ENCODE measurements at places on chromosomes 5 and 9.

DNA sequence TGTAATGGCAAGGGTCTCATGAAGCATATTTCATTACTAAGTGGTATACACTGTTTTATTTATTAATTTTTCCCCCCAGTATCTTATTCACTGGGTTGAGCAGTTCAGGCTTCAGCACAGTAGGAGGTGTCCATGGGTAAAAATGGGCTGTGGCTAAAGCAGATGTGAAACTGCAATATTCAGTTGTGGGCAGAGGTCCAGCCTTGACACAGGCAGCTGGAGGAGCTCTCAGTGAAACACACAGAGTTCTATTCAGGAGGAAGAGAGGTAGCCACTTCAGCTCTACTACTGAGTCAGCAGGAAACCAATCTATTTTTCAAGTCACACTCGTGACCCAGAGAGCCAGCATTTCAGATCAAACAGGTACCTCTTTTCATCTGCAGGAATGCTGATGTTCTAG, 418.3 kb downstream of the CDH10 start:
- no peak for DNase-seq

DNA sequence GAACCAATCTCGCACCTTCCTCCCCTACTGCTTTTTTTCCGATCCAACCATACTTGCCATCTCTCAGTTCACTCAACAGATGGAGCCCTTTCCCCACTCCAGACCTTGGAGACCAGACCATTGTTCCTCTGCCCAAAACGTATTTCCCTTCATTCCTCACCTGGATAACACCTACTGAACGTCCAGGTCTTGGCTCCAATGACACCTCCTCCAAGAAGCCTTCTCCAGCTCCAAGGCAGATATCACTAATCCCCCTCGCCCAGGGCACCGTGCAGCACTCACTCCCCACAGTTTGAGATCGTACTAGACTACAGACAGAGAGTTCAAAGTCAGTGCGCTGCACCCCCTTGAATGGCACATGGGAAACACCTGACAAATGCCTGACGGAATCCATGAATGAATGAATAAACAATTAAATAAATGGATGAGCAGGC, 47.1 kb upstream of the AKNA start:
- no peak for DNase-seq

- DNase-seq = no peak
Measured at GRCh38 chr9:78441396-78441795, 144.5 kb downstream of the PSAT1 start.

DNA sequence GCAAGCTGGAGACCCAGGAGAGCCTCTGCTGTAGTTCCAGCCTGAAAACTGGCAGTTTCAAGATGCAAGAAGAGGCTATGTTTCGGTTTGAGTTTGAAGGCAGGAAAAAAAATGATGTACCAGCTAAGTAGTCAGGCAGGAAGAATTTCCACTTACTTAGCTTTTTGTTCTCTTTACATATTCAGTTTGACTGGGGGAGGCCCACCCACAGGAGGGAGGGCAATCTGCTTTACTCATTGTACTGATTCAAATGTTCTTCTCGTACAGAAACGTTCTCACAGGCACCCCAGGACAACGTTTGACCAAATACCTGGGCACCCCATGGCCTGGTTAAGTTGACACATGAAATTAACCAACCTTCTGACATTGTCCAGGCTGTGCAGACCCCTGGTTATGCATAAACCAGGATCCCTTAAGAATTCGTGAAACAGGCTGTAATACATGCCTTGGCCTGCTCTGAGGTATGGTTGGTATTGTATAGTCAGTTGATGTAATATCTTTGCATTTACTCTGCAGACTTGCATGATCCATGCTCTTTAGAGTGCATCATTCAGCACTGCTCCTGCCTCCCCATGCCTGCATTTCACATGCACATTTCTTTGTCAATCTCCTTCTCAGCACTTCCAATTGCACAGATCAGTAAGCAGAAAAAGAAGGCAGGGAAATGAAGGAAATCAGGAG, 687.1 kb downstream of the TAF11L14 start:
- DNase-seq = no peak

DNA sequence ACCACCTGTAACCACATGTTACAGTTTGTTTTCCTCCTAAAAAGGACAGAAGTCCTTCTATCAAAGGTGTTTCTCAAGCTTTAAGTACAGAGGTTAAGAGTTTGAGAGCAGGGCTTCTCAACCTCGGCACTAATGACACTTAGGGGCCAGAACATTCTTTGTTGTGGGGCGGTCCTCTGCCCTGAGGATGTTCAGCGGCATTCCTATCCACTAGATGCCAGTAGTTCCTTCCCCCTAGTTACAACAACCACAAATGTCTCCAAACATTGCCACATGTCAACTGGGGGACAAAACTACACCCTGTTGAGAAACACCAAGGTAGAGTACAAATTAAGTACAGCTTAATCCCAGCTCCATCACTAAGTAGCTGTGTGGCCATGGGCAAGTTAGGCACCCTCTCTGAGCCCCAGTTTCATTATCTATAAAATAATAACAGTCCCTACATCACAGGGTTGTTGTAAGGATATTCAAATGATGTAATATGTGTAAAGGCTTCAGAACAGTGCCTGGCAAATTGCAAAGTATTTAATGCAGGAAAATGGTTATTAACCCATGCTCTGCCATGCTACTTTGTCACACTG, 44.6 kb downstream of the PIP5K1B start:
- DNase-seq = no peak

GRCh38 chr9:127751269-127752054, 16.4 kb upstream of the TOR2A start:
- no peak for DNase-seq

GRCh38 chr5:67620424-67621397, 424.1 kb upstream of the CD180 start:
- DNase-seq = no peak

GRCh38 chr9:136226680-136227407, 18.8 kb downstream of the QSOX2 start:
- no peak for DNase-seq

DNA sequence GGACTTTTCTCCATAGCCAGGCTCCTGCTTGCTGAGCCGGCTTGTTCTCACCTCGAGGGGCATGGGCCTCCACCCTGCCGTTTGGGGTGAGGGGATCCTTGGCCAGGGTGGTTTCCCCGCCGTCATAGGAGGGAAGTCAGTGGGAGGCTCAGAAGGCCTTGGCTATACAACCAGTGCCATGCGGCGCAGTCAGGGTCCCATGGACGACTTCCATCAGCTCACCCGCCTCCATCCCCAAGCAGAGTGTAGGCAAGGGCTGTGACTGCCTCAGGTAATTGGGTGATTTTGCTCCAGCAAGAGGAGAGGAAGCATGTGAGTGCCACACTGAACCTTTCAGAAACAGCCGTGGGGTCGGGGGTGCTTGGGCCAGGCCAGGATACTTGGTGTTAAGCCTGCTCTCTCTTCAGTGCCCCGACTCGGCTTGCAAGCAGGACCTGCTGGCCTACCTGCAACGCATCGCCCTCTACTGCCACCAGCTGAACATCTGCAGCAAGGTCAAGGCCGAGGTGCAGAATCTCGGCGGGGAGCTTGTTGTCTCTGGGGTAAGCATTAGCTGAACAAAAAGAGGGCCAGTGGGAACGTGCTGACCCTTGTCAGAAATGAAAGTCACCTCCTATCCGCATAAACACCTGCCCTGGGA, 57.2 kb upstream of the LRRTM2 start:
- DNase-seq = no peak

DNA sequence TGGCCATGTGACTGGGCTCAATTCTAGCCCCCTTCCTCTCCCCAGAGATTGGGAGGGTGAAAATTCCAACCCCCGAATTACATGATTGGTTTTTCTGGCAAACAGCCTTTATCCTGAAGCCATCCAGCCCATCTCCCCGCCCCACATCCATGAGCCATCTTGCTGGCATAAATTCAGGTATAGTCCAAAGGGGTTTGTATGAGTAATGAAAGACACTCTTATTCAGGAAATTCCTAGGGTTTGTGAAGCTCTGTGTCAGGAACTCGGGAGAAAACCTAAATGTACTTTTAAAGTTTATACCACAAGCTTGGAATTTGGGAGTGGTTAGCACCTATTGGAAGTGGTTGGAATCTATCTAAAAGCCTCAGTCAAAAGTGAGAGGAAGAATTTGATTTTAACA, 80.6 kb upstream of the SIMC1 start:
- DNase-seq = no peak

GRCh38 chr9:130663258-130663976, 977 bp upstream of the PRDM12 start:
- no peak for DNase-seq

DNA sequence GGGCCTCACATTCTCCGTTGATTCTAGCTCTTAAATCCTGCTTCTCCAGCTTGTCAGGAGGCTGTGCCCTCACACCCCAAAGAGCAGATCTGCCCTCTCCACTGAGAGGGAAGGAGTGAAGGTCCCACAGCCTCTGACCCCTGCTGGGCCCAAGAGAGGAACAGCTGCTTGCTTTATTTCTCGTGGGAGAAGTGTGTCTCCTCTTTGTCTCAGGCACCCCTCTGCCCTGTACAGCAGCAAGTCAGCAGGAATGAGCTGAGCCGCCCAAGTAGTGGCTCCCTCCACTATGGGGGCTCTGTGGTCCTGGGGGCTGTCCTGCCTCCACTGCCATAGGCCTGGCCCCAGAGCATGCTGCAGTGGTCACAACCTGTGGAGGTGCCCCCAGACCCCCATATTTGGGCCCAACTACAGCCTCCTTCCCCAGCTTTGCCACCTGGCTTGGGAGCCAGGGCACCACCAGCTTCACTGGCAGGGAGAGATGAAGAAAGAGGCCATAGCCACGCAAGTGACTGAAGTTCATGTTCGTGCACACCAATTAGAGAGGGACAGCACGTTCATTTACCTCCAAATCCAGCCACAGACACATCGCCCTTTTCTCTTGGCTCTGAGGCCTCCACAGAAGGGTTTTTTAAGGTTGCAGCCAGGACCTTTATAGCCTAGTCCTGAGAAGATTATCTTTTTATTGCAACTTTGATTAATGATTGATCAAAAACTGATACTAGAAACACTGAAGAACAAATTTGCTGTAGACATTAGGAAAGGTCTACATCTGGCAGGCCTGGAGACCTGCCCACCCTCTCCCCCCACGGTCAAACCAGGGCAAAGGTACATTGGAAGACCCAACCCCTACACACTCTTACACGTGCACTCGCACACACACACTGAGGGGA, 27.5 kb downstream of the IRF1 start:
- DNase-seq = no peak

GRCh38 chr5:125685771-125686170, 737.4 kb upstream of the GRAMD2B start:
- no peak for DNase-seq

DNA sequence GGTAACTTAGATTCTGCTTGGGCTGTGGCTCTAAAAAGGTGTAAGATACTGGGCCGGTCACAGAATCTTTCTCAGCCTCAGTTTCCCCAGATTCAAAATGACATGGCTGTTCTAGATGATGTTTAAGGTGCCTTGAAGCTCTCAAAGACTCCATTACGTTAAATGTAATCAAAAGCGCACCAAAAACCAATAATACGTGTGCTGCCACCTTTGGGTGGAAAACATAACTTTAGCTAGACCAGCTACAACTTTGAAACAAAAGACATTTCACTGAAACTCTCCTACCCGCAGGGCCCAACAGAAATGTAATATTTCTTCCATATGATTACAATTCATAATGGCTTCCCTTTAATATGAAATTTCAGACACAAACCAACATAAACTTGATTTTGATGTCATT, 35.0 kb upstream of the PCSK5 start:
- no peak for DNase-seq

- DNase-seq = peak; percentile 36
Measured at GRCh38 chr9:89388084-89388867, 70.0 kb downstream of the SECISBP2 start.

- DNase-seq = no peak
Measured at GRCh38 chr9:79884546-79884945, 312.8 kb downstream of the TLE4 start.

DNA sequence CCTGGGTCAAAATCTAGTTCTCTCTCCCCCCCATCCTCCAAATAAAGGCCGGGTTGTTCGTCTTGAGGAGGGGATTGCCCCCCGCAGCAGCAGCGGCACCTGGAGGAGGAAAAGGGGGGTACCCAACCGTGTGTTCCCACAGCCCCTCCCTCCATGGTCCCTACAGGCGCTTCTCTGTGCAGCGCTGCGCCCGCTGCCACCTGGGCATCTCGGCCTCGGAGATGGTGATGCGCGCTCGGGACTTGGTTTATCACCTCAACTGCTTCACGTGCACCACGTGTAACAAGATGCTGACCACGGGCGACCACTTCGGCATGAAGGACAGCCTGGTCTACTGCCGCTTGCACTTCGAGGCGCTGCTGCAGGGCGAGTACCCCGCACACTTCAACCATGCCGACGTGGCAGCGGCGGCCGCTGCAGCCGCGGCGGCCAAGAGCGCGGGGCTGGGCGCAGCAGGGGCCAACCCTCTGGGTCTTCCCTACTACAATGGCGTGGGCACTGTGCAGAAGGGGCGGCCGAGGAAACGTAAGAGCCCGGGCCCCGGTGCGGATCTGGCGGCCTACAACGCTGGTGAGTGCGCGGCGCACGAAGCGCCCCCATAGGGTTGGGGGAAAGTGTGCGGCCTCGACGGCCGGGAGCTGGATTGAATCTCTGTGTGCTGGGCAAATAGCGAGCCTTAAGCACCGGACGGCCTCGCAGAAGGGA, 3.5 kb downstream of the LHX2 start:
- DNase-seq = no peak
